ENCODE measurements at places on chromosomes 11 and 22. TPM values are rescaled to one million over a fixed set of nuclear protein-coding genes. Genes with fewer than 3 reads are reported as not detected.

ART1 gene
- 0.42 TPM for total RNA-seq

ACRV1 gene
- not detected for total RNA-seq

APOBEC3H gene
- not detected for total RNA-seq

SLC17A6 gene
- not detected for total RNA-seq

OR6A2 gene
- total RNA-seq = 0.33 TPM

DAGLA gene
- 1.8 TPM for total RNA-seq

MS4A6E gene
- not detected for total RNA-seq

C11orf87 gene
- not detected for total RNA-seq

UBQLN3 gene
- 0.38 TPM for total RNA-seq

APOBEC3B gene
- total RNA-seq = 0.14 TPM

PRR14L gene
- total RNA-seq = 36.7 TPM

HBG1 gene
- not detected for total RNA-seq

PRG2 gene
- 0.52 TPM for total RNA-seq

EIF3M gene
- 145 TPM for total RNA-seq

SAC3D1 gene
- 5.5 TPM for total RNA-seq

LRRC75B gene
- 9.3 TPM for total RNA-seq

MIAT gene
- 1.6 TPM for total RNA-seq

CTTN gene
- total RNA-seq = 192 TPM

LRP4 gene
- total RNA-seq = 10.1 TPM

LGALS12 gene
- 0.90 TPM for total RNA-seq

GAL gene
- total RNA-seq = not detected

PRAME gene
- total RNA-seq = not detected

SYT9 gene
- not detected for total RNA-seq

MYO18B gene
- 0.38 TPM for total RNA-seq

NPAS4 gene
- total RNA-seq = 2.6 TPM

PTPRCAP gene
- 2.5 TPM for total RNA-seq

P4HA3 gene
- 3.3 TPM for total RNA-seq

MYBPC3 gene
- total RNA-seq = 0.37 TPM

BUD13 gene
- total RNA-seq = 9.2 TPM

MFNG gene
- total RNA-seq = 21.6 TPM

MAPK8IP1 gene
- total RNA-seq = 10.9 TPM

OR56A1 gene
- total RNA-seq = 0.05 TPM

OR8D1 gene
- not detected for total RNA-seq

RCOR2 gene
- total RNA-seq = 0.95 TPM

Measured in posterior vena cava (tissue), 2 donors.